ENCODE measurements at places on chromosomes 3 and 15.

- peak; percentile 94 for DNase-seq
These were observed at the start of gene TFRC for GRCh38 chr3:196081834-196082618. TFRC (minus strand) TSS chr3:196082090; CDS start chr3:196077099, 4,991 bp downstream.

GRCh38 chr3:37014620-37015019 lies 21.3 kb downstream of the MLH1 start:
- no peak for DNase-seq

DNA sequence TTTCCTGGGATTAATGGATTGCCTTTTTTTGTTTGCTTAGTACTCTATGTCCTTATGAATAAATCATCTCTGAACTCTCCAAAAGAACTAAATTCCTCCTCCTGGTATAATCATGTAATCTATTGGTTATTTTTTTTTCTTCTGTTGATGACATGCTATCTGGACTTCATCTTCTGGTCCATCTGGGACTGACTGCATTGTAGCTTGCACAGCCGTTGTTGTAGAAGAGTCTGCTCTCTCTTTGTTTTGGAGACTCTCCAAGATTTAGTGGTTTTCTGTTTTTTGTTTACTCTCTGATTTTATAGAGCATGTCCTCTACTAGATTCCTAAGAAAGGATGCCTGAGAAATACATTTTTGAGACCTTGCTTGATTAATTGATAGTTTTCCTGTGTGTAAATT lies 19.1 kb downstream of the IREB2 start:
- DNase-seq, result peak; percentile 80

GRCh38 chr3:158727206-158728060 lies 4.8 kb downstream of the RARRES1 start:
- DNase-seq, result peak; percentile 54

- DNase-seq, result no peak
These were observed 36.8 kb upstream of the SEC13 start for GRCh38 chr3:10357592-10358308.

- no peak for DNase-seq
These were observed 73.0 kb downstream of the KLF13 start for GRCh38 chr15:31399544-31400171.

DNA sequence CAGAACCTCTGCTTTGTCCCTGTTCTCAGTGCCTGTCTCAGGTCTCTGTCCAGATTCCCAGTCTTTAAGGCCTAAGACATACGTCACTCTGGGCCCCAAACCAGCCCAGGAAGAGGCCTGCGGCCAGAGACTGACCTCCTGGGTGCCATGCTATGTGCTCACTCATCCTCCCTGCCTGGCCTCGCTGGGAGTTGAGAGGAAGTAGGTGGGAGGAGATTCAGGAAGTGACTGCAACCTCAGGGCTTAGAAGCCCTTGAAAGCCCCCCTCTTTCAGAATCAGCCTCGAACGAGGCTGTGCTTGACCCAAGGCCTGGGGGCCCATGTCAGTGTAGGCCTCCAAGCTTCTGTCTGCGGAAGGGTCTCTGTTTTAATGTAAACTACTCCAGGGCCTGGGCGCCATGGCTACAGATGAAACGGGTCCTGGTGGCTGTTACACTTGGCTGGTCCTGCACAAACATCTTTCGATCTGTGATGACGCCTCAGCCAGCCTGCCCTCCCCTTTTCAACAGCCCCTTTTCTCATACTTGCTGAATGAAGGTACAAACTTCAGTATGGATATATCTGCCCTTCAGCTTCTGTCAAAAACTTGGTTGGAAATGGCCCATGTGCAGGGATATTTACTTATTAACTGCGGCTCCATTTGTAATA lies 11.7 kb downstream of the RASGRF1 start:
- no peak for DNase-seq

DNA sequence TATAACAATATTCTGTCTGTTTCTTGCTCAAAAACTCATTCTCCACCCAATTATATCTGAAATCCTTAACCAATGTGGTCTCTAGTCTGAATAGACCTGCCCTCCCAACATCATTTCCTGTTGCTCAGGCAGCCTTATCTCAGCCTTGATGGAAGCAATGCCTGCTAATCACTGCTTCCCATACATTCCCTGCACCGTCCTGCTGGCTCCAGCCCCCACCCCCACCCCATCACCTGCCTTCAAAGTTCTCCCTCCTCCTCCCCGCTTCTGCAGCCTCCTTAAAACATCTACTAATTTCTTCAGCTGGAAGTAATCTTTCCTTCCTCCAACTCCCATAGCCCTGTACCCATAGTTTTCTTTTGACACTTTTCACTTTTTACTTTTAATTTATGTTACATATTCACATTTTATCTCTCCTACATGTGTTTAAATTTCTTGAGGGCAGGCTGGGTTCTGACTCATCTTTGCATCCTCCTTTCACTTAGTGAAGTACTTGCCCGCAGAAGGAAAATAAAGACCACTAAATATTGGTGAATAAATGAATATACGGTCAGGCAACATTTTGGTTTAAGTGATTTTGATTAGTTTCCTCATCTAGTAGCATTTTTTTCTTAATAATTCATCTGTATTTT lies 98.2 kb downstream of the MEIS2 start:
- no peak for DNase-seq

DNA sequence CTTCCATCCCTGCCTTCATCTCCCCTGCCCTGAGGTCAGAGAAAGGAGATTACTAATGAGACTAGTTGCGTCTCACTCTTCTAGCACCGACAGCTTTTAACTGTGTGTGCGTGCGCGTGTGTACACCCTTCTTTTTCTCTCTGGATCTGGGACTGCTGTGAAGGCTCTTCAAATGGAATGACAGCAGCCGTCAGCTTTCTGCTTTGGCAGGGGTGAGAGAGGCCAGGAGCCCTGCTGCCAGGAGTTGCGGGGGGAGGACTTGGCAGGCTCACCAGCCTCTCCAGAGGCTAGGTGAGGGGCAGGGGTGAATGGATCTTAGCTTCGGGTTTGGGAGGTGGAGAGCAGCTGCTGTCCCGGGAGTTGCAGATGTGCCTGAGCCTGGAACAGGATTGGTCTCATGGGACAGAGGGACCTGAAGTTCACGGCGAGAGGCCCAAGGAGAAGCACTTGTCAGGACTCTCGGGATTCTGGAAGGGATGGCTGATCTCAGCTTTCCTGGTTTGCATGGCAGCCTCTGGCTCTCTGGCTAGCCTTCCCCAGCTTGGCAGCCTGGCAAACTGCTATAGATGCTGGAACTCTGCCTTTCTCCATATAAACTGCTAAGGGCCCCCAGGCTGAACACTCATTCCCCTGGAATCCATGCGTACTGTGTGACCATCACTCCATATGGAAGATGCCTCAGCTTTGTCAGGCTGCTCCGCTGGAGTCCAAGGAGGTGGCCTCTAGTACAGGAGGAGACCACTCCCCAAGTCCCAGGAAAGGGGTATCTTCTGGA lies 16.6 kb downstream of the TEX264 start:
- DNase-seq, result peak; percentile 72

- DNase-seq, result no peak
These were observed 326.6 kb upstream of the ALCAM start for GRCh38 chr3:105040026-105040622.

DNA sequence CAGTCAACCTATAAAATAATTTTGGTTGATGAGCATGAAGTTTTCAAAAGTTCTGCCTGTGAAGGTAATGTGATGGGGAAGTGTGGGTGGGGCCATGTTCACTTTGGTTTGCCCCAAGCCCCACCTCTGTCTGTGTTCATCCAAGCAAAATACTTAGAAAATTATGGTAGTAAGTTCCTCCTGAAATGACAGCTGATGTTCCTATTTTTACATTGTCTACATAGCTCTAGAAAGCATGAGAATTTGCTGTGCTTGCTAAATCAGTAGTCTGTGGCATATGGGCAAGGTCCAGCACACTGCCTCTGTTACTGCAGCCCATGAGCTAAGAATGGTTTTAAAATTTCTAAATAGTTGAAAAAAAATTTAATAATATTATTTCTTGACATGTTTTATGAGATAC lies 21.9 kb upstream of the CP start:
- no peak for DNase-seq

DNA sequence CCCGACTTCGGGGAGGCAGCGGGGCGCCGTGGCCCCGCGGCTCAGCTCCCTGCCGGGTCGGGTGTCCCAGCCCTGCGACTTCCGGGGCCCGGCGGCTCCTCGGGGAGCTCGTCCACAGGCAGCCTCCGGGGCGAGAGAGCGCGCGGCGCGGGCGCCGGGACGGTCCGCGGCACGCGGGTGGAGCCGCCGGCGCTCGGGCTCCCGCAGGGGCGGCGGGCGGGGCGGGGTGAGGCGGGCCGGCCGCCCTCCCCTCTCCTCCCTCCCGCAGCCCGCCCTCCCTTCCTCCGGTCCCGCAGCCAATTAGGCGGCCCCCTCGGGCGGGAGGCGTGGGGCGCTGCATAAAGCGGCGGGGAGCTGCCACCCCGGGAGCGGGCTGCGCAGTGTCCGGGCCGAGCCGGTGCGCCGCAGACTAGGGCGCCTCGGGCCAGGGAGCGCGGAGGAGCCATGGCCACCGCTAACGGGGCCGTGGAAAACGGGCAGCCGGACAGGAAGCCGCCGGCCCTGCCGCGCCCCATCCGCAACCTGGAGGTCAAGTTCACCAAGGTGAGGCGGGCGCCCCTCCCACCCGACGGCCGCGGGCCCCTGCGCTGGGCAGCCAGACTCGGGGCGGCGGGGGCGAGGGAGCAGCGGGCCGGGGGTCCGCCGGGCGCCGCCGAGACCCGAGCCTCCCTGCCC lies at the start of gene ALDH1A3:
TSS of gene ALDH1A3 (plus strand) at position 368 of the 675 bp plus-strand sequence. CDS start at position 445, 77 bp downstream.
- peak; percentile 47 for DNase-seq
